ENCODE measurements at places on chromosomes 12 and 14.
A peak's percentile ranks its signal among the peaks of the same experiment; 100 is the strongest.

DNA sequence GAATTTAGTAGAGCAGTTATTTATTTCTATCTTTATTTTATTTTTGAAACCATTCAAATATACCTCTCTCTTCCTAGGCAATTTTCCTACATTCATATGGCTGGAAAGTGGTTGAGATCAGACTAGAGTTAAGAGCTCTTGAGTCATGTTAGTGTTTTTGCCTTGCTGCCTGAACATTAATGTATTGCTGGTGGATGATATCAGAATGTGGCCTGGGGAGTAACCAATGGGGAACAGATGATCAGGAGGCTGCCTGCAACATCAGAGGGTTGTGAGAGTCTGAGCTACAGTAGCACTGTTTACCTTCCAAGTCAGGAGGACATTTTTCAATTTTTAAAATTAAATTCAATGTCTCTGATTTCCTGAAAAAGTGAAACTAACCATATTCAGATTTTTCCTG, 166.3 kb upstream of the TRHDE start:
- DNase-seq, result no peak

DNA sequence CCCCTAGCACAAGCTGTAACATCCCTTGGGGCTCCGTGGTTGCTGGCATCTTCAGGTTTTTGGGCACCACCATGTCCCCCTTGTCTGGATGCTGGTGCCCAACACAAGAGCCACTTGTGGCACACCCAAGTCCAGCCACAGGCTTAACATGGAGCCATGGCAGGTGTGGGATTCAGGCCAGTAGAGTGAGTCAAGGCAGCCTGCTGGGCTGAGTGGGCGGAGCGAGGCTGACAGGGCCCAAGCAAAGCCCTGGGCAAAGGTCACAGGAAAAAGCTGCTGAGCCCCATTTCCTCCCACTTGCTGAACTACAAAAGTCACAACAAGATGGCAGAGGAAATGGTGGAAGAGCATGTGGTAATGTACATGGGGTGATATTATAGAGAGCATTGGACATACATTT, 950.7 kb upstream of the FLRT2 start:
- DNase-seq, result no peak

- DNase-seq, result no peak
These were observed 85.3 kb downstream of the TMEM260 start for GRCh38 chr14:56664811-56665421.

DNA sequence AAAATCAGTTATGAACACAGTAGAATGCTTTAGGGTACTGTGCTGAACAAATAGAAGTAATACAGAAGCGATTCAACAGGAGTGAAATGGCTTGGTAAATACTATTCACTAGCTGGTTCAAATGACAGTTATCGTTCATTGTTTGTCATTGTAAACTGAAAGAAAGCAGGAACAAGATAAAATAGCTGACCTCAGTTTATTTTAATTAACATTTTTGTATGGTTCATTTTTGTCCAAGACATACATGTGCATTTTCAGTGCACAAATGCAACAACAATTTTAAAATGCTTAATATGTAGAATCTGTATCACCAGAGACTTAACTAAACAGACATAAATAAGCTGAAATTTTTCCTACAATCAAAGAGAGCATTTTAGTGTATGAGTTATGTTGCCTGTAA, 49.9 kb downstream of the ALX1 start:
- DNase-seq, result no peak

GRCh38 chr14:65019944-65020566, 33.4 kb downstream of the FNTB start:
- DNase-seq, result peak; percentile 50

- no peak for DNase-seq
These were observed 16.1 kb upstream of the NUAK1 start for GRCh38 chr12:106154751-106155273.

- DNase-seq, result no peak
These were observed 16.3 kb upstream of the YBX3 start for GRCh38 chr12:10739157-10740118.

GRCh38 chr12:120090206-120090605, 26.3 kb downstream of the RAB35 start:
- no peak for DNase-seq

GRCh38 chr14:64541261-64541971, 875 bp downstream of the HSPA2 start:
- no peak for DNase-seq

- DNase-seq, result peak; percentile 87
These were observed 482 bp downstream of the TMEM30B start for GRCh38 chr14:61280526-61281185.

DNA sequence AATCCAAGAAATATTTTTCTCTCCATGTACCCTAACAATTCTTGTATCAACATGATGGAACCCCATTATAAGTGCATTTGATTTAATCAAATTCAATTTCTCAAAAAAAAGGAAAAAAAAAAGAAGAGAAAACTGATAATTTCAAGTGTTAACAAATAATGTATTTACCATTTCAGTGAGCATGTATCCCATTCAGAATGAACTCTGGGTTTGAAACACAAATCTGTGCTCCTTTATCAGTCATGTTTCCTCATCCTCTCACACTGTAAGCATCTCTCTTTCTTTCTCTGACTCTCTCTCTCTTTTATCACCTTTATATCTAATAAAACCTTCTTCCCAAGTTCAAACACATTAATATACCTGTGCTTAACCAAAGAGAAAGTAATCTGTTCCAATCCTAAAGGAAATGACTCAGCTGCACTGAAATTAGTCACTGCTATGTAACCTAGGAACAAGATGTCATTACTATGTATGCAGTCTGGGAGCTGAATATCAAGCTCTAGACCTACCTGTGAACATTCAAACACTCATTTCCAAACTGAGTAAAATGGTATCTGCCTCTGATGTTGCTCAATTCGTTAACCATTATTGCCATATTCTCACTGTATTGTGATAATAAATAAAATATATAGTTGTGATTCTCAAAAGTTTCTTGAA, 135.0 kb upstream of the LRIG3 start:
- no peak for DNase-seq

- peak; percentile 79 for DNase-seq
These were observed 318.4 kb downstream of the RAD51B start for GRCh38 chr14:68137704-68138619.

- DNase-seq, result no peak
These were observed 2.5 kb upstream of the INF2 start for GRCh38 chr14:104686624-104687517.
